ENCODE measurements at places on chromosomes 3 and 15. TPM values are rescaled to one million over a fixed set of nuclear protein-coding genes. Genes with fewer than 3 reads are reported as not detected.

Gene FGF12
- polyA plus RNA-seq: 94.5 TPM

Gene CP
- polyA plus RNA-seq: 1.3 TPM

Gene CAMKV
- polyA plus RNA-seq: 94.3 TPM

Gene DPPA2
- polyA plus RNA-seq: not detected
